ENCODE measurements at places on chromosomes 7 and 10. TPM values are rescaled to one million over a fixed set of nuclear protein-coding genes. Genes with fewer than 3 reads are reported as not detected.

The SPDYE1 gene
- not detected for total RNA-seq

The FAM25C gene
- not detected for total RNA-seq

The CDHR1 gene
- total RNA-seq: 0.14 TPM

The PTPRE gene
- total RNA-seq: 37.9 TPM

The LYZL2 gene
- not detected for total RNA-seq

The HOXA2 gene
- 2.0 TPM for total RNA-seq

The OR6V1 gene
- total RNA-seq: not detected

The STRA8 gene
- not detected for total RNA-seq

DNA sequence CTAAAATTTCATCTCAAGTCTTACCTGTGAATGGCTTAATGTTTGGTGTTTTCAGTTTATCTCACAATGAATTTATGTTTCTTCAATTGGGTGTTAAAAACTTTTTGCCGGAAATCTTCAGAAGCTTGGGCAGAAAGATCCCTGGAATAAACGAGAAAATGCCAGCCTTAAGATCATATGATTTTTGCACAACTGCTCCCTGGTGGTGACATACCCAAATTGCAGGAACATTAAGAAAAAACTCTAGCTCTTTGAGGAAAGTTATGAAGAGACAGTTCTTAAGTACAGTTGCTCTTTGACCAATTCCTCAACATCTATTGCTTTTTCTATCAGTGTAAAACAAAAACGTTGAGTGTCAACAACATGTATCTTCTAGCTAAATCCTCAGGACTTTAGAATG lies 48.2 kb upstream of the CREB5 start:
- no peak for DNase-seq

DNA sequence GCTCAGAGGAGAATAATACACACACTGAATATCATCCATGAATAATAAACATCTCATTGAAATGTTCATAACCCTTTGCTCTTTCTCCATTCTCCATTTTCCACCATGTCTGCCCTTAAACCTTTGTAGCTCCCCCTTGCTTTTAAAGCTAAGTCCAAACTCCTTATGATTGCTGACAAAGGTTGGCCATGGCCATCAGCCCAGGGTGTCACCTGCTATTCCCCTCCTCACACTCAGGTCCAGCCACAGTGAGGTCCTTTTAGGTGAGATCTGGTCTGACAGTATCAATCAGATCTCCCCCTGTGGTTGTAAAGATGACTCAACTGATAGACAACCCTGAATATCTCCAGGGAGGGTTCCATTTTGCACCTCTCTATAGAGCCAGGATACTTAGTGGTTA lies 181.5 kb upstream of the PDE1C start:
- no peak for DNase-seq

GRCh38 chr10:29784175-29784773 lies 149.5 kb upstream of the SVIL start:
- peak; percentile 82 for DNase-seq

- DNase-seq: no peak
Measured at GRCh38 chr7:116176226-116176625, 34.1 kb upstream of the TES start.

DNA sequence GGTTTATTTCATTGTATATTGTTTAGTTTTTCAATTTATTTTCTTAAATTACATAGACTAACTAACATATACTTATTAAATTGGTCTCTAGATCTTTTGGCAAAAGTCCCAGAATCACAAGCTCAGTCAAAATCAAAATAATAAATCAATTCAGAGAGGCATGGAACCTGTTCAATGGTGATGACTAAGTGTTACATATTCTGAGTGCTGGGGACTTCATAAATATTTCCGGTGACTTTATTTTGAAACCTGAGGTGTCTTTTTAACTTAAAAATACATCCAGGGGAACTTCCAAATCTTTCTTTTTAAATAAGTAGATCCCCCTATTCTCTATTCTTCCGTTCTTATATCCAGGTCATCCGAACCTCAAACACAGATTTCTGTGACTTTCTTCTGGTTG lies 89.6 kb upstream of the ZNF804B start:
- no peak for DNase-seq

- no peak for DNase-seq
Measured at GRCh38 chr10:100157156-100157555, 28.7 kb downstream of the ERLIN1 start.

DNA sequence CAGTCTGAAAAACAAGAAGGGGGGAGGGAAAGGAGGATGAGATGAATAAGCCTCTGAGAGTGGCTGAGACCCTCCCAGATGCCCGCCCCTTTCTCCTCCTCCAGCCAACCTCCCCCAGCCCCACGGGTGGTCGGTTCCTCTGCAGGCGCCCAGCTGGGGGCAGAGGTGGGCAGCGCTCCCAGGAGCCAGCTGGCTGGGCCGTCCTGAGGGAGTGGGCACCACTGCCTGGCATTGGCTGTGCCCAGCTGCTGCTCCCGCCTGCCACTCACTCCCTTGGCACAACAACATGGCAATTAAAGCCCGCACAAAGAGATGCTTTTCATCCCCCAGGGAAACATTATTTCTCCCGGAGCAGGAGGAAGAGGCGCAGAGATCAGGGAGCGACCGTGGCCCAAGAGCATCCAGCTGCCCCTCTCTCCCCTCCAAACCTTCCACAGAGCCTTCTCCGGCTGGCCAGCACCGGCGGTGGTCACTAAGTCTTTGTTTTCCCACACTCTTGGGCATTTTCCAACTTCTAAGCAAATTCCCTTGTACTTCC lies 107.2 kb downstream of the SPDYE5 start:
- DNase-seq: no peak

DNA sequence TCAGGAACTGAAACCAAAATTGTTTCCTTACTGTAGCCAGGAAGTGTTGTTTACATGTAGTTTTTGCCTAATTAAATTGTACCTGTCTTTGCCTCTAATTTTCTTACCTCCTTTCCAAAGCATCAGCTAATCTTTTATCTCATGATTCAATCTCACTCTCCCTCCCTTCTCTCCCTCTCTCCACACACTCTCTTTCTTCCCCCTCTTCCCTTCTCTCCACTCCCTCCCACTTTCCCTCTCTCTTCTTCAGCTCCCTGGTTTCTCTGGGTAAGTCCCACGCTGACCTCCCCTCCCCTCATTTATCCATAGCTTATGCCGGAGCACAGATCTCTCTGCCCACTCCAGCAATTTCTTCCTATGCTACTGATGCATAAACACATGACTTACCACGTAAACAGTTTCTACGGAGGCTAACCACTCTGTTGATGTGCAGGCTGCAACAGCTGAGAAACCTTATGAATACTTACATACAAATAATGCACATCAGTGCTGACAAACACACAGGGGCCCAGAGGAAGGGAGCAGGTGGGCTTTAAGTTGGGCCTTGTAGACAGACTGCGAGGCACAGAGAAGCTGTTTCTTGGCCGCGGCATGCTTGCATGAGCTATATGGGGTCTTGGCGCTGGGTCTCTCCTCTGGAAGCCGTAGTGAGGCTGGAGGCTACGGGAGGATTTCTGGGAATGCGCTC lies 174.4 kb upstream of the PLXNA4 start:
- DNase-seq: no peak

GRCh38 chr10:58867683-58868082 lies 308.8 kb upstream of the PHYHIPL start:
- no peak for DNase-seq

DNA sequence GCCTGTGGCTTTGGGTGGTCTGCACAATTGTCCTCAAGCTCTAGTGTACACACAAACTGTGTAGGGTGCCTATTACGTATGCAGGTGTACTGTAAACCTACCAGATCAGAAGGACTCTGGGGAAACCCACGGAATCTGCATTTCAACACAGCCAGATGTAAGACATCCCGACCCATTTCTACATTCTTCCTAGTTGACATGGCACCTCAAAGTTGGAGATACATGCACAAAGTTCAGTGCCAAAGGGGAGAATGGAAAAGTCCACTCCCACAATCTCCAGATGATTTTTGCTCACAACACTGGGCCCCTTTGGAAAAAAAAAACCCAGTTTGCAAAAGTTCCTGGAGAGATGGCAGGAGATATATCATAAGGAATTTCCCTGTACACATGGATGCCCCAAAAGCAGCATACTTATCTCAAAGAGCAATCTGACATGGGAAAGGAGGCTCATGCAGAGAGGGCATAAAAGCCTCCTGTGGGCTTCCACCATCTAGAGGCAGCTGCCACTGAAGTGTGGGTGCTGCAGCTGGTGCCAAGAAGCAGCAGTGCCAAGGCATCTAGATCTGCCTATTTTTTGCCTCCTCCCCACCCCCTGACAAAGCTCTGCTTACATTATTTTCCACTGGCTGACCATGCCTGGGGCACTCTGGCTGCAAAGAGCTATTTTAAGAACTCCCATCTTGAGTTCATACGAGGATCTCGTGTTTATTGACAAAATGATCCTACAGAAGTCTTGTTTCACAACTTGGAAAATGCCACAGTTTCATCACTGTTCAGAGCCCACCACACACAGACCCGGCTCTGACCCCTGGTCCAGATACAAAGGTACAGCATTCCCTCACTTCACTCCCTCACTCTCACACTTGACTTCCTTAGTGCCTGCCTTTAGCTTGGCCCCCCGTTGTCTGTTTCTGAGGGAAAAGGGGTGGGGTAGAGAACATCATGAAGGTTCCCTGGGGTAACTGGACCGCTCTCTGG lies 12.9 kb downstream of the TECTB start:
- DNase-seq: no peak

- DNase-seq: no peak
Measured at GRCh38 chr10:98572594-98572993, 125.9 kb upstream of the HPS1 start.

GRCh38 chr10:54469587-54470323 lies 331.3 kb downstream of the PCDH15 start:
- peak; percentile 36 for DNase-seq

DNA sequence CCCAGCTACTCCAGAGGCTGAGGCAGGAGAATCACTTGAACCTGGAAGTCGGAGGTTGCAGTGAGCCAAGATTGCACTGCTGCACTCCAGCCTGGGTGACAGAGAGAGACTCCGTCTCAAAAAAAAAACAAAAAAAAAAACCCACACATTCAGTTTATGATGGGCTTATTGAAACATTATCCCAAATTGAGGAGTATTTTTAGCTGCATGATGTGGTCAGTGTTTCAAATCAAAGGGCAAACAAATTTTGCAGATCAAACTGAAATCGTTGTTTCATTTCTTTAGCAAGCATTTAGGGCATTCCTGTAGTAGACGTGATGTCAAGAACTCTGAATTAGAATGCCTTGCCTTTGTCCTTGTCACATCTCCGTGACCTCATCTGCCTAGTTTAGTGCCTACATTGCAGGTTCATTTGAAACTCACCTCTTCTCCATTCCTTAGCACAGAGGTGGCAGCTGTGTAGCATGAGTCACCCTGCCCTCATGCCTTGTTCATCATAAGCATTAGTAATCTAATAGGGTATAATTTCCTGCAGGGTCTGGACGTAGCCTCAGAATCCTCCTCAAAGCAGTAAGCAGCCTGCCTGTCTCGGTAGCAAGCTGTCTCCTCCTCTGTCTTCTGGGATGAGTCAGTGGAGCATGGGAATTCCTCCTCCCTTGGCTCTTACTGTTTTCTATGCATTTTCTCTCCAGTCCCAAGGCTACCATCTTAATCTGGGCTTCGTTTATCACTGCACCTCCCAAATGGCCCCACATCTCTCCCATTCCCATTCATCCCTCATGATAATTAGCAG lies 73.8 kb downstream of the CUL1 start:
- no peak for DNase-seq

GRCh38 chr10:71388171-71388570 lies 8.5 kb upstream of the CDH23 start:
- DNase-seq: no peak

DNA sequence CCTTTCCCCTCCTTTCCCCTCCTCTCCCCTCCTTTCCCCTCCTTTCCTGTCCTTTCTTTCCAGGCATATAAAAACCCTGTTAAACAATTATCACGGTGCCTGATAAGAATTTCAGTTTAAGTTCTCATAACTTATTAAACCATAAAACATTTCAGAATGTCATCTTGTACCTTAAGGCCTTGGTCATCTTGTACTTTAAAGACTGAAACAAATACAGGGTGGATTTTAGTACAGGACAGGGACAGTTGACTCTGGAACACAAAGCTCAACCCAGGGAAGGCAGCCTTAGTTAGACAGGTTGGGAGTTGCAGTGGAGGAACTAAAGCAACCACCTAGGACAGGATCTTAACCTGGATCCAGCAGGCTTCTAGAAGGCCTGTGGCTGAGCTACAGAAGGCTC lies 1.2 kb downstream of the AGR3 start:
- DNase-seq: no peak

DNA sequence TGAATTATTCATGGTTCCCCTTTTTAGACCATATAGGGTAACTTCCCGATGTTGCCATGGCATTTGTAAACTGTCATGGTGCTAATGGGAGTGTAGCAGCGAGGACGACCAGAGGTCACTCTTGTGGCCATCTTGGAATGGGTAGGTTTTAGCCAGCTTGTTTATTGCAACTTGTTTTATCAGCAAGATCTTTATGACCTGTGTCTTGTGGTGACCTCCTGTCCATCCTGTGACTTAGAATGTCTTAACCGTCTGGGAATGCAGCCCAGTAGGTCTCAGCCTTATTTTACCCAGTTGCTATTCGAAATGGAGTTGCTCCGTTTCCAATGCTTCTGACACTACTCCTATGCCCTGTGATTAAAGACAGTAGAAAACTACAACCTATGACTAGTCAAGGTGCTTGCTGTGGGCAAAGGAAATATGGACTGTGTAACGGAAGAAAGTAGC lies 18.8 kb upstream of the PAXIP1 start:
- no peak for DNase-seq

DNA sequence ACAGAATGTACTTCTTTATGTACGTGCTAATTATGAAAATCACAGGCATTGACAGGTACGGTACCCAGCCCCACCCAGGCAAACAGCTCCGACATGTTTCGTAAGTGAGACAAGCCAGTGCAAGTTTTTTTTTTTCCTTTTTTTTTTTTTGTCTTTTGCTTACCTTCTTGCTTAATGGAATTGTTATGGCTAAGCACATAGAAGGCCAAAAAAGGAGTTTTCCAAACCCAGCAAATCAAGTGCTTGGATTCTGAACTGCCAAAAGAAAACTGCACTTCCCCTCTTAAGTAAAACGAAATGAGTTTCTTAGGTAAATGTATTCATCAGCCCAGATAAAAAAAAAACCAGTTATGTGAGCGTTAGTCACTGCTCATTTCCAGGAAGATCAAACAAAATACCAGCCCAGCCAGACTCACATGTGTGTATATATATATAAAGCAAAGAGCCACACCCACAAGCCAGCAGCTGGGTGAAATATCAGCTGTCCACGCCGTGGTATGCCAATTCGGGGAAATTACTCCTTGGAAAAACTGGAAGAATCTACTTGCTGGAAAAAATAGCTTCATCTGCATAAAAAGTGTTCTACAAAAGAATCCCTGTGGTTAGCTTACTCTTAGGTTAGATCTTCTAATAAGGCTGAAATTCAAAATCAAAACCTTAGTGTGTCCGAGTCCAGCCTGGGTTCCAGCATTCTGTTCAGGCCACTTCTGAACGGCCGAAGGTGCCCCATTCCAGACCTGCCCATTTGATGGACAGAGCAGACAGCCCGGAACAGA lies 8.0 kb downstream of the KLF6 start:
- peak; percentile 83 for DNase-seq

- no peak for DNase-seq
Measured at GRCh38 chr10:45581216-45581549, 91.4 kb downstream of the ZFAND4 start.

- no peak for DNase-seq
Measured at GRCh38 chr7:141654551-141654950, 47.4 kb downstream of the DENND11 start.

GRCh38 chr7:36637417-36637816 lies 86.9 kb downstream of the AOAH start:
- DNase-seq: no peak

- DNase-seq: no peak
Measured at GRCh38 chr7:73896454-73896853, 35.5 kb downstream of the TMEM270 start.

GRCh38 chr7:88121335-88121734 lies 98.5 kb downstream of the SRI start:
- DNase-seq: no peak
